ENCODE measurements at places on chromosomes 6 and 20.

GRCh38 chr6:4155848-4156466 lies 20.6 kb upstream of the ECI2 start:
- DNase-seq, result peak; percentile 84

GRCh38 chr20:24212494-24212893 lies 223.9 kb upstream of the GGTLC1 start:
- DNase-seq, result no peak

- no peak for DNase-seq
Measured at GRCh38 chr20:19713822-19714578, 44.1 kb upstream of the RIN2 start.

- DNase-seq, result no peak
Measured at GRCh38 chr6:26232940-26233648, 131.9 kb upstream of the BTN3A2 start.

DNA sequence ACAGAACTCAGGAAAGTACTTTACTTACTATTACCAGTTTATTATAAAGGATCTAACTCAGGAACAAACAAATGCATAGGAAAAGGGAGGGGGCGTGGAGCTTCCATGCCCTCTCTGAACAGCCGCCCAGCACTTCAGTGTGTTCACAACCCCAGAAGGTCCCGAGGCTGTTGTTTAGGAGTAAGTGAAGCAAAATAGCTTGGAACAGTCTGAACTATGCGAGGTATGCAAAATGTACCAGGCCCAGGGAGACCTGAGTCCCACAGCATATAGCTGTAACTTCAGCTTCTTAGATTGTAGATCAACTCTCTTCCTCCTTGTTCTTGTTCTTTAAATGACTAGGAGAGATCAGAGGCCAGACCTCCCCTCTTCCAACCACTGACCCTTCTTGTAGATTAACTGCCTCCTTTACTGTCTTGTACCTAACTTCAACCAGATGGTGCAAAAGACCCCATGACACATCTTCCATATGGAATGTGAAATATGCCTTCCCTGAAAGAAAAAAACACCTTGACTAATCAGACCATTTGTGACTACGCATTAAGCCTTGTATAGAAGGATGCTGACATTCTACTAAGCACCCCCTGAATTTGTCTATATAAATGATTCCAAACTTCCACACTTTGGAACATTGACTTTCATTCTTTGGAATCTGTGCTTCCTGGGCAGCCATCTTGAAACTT lies 98.8 kb upstream of the SNX9 start:
- no peak for DNase-seq

DNA sequence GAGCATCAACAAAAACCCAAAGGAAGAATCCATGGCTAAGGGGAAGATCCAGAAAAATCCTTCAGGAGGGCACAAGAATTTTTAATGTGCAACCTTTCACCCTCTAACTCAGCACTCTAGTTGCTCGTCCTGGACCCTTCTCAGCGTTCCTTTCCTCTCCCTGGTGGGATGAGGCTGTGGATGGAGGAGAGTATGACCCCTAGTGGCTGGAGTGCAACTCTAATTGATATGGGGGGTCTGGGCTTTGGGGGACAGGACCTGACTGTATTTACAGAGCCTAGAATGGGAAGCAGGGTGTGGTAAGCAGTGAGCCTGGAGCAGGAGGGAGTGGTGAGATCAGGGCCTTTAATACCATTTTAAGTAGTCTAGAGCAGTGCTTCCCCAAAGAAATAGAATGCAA lies 83.9 kb upstream of the CEP85L start:
- DNase-seq, result peak; percentile 35

DNA sequence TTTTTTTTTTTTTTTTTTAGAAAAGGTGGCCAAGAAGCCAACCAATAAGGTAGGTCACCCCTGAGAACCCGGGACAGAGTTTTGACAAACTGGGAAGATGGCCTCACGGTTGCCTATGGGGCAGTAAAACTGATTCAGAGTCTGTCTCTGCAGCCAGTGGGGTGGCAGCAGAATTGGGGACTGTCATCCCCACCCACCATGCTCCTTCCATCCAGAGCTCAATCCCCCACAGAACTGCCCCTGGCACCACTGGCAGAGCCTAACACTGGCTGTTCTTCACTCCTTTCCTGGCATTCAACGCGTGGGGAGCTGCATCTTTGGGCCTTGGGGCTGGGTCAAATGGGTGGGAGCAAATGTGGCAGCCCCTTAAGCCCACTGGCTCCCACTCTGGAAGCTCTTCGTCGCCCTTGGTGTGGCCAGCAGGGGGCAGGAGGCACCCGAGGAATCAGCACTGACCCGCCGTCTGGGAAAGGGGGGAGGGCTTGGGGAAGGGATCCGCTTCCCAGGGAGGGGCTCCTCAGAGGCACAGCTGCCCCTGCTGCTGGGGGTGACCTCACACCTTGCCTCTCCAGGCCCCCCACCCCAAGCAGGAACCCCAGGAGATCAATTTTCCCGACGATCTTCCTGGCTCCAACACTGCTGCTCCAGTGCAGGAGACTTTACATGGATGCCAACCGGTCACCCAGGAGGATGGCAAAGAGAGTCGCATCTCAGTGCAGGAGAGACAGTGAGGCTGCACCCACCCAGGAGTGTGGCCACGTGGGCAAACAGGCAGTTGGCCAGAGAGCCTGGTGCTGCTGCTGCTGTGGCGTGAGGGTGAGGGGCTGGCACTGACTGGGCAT lies 10.4 kb downstream of the CD40 start:
- DNase-seq, result peak; percentile 51

- DNase-seq, result peak; percentile 90
Measured at GRCh38 chr6:16770701-16771569, 9.7 kb upstream of the ATXN1 start.

GRCh38 chr6:140069576-140069975 lies 695.1 kb upstream of the CITED2 start:
- DNase-seq, result no peak

GRCh38 chr6:102813489-102814275 lies 1420.2 kb downstream of the GRIK2 start:
- DNase-seq, result no peak

GRCh38 chr6:89977808-89978748 lies 83.8 kb downstream of the GJA10 start:
- DNase-seq, result peak; percentile 72

DNA sequence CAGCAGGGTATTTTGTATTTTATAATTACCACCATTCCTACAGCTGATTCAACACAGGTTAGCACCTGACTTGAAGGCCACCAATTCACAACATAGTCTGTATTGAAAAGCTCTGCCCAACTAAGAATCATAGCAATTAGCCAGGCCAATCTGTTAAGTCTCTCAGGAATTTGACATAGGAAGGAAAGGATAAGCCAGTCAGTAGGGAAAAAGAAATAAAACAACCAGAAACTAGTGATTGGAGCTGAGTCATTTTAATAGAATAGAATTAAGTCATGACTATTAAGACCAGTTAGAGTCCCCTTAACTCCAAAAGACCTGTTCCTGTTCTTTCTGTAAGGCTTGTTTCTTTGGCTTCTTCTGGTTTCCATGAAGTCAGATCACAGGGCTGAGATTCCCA lies 8.1 kb downstream of the RANBP9 start:
- DNase-seq, result no peak

- no peak for DNase-seq
Measured at GRCh38 chr6:143821359-143821758, 21.8 kb upstream of the LTV1 start.

DNA sequence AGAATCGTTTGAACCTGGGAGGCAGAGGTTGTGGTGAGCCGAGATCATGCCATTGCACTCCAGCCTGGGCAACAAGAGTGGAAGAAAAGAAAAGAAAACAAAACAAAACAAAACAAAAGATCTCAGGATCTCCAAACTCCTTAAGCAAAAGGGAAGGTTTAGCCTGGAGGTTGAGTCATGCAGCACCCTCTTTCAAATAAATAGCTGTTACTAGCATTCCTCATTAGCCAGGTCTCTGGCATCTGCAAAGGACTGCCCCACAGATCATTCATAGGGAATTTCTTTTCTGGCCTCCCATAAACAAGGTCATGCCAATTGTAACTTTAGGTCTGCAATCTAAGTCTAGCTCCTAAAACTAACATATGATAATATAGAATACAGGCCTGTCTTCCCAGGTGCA lies 37.2 kb downstream of the EDN1 start:
- DNase-seq, result no peak

DNA sequence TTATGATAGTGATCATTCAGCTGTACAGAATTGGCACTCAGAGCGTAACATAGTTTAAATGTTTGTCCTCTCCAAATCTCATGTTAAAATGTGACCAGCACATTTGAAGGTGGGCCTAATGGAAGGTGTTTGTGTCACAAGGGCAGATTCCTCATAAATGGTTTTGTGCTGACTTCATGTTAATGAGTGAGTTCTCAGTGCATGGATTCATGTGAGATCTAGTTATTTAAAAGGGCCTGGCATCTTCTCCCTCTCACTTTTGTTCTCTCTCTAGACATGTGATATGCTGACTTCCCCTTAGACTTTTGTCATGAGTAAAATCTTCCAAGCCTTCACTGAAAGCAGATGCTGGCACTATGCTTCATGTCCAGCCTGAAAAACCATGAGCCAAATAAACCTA lies 452.4 kb upstream of the PTCHD4 start:
- no peak for DNase-seq

GRCh38 chr20:62584671-62585460 lies 57.4 kb upstream of the SLCO4A1 start:
- no peak for DNase-seq

- DNase-seq, result no peak
Measured at GRCh38 chr6:94683409-94683808, 893.9 kb upstream of the MANEA start.

GRCh38 chr6:68975064-68975463 lies 340.0 kb downstream of the ADGRB3 start:
- DNase-seq, result peak; percentile 1

DNA sequence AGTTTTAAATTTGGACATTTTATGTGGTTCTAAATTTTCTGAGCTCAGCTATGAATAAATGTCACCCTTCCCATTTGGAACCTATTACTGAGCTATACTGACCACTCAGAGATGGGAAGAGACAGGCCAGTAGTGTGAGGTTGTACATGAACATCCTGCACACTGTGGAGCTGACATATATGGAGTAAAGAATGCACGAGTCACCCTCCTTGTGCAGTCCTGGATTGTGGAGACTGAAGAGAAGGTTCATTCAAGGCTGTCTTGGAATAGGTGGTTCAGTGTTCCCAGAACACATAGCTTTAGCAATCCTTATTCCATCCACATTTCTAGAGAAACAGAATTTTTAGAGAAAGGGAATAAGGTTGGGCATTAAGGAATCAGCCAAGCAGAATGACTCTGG lies 50.3 kb upstream of the OGFRL1 start:
- DNase-seq, result peak; percentile 41

DNA sequence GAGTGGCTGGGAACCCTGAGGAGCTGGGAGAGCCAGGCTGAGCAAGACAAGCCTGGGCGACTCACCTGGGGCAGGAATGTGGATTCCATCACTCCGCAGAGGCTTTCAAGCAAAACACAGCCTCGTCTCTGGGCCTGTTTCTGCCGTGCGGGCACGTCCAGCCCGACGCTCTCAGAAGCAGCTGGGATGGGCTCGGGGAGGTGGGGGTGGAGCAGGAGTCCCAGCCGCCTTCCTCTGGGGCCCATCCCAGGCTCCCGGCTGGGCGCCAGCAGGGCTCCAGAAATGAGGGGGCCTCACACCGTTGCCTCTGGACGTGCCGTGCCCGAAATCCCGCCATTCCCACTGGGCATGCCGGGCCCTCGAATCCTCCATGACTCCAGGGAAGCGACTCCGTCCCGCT lies 8.7 kb upstream of the RPS21 start:
- DNase-seq, result no peak

DNA sequence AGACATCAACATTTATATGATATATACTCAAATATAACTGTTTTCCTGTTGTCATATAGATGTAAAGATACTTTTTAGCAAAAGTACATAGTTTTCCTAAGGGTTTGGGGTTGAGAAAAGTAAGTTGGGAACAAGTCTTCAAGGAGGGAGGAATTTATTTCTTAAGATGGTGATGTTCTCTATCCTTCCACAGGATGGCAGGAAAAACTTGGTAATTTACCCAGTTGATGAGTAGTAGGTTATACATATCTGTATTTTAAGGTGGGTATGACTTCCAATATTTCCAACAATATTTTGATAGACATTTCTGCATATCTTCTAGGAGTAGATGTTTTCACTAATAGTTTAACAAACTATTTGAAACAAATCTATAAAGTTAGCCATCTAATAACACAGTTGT lies 254.4 kb downstream of the RIMS1 start:
- peak; percentile 17 for DNase-seq

DNA sequence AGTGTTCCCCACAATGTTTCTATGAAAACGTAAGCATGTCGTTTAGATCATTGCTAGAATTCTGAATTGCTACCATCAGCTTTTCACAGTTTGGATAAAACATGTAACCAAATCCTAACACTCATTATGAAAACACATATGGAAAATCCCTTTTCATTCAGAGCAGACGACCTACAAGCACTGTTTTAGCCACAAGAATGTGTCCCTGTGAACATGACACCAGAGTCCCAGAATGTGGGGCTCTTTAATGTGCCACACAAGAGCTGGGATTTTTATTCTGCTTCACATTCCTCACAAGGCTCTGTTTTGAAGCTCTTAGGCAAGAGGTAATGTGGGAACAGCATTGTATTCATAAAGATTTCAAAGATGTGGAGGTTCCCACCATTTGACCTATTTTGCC lies 141.1 kb upstream of the CITED2 start:
- DNase-seq, result no peak

GRCh38 chr6:162177746-162178145 lies 549.8 kb downstream of the PRKN start:
- peak; percentile 59 for DNase-seq

- DNase-seq, result no peak
Measured at GRCh38 chr6:161316531-161316930, 42.7 kb upstream of the AGPAT4 start.

DNA sequence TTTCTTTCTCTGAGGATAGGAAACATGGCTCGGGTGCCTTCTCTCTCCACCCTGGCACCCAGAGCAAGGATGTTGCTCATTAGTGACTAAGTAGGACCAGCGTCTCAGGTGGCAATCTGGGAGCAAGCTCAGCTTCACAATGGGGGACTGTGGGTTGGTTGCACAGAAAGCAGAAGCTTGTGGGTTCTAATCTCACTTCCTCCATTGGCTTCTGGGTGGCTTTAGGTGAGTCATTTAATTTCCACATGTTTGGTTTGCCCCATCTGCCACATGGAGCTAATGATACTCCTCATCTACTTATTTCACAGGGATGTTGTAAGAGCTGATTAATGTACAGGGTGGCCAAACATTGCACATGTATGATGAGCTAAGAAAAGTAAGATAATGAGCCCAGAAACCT lies 54.8 kb upstream of the AKIRIN2 start:
- DNase-seq, result peak; percentile 87

DNA sequence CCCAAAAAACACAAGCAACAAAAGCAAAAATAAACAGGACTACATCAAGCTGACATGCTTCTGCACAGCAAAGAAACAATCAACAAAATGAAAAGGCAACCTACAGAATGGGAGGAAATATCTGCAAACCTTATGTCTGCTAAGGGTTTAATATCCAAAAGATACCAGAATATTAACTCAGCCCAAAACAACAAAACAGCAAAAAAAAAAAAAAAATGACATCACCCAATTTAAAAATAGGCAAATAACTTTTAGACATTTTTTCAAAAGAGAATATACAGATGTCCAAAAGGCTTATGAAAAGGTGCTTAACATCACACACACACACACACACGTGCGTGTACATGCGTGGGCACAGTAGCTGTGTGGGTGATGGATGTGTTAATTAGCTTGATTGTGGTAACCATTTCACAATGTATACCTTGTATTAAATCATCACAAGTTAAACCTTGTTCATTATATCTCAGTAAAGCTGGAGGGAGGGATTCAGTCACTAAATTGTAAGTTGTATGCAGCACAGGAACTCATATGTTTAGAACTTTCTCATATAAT lies 52.4 kb downstream of the QKI start:
- no peak for DNase-seq

GRCh38 chr6:134122775-134123174 lies 70.4 kb upstream of the SLC2A12 start:
- DNase-seq, result no peak
